ENCODE measurements at places on chromosomes 16 and 17.

- DNase-seq: no peak
Measured at GRCh38 chr16:66431760-66432159, 4.7 kb downstream of the BEAN1 start.

- no peak for DNase-seq
Measured at GRCh38 chr17:81323411-81323868, 28.3 kb upstream of the SLC38A10 start.

DNA sequence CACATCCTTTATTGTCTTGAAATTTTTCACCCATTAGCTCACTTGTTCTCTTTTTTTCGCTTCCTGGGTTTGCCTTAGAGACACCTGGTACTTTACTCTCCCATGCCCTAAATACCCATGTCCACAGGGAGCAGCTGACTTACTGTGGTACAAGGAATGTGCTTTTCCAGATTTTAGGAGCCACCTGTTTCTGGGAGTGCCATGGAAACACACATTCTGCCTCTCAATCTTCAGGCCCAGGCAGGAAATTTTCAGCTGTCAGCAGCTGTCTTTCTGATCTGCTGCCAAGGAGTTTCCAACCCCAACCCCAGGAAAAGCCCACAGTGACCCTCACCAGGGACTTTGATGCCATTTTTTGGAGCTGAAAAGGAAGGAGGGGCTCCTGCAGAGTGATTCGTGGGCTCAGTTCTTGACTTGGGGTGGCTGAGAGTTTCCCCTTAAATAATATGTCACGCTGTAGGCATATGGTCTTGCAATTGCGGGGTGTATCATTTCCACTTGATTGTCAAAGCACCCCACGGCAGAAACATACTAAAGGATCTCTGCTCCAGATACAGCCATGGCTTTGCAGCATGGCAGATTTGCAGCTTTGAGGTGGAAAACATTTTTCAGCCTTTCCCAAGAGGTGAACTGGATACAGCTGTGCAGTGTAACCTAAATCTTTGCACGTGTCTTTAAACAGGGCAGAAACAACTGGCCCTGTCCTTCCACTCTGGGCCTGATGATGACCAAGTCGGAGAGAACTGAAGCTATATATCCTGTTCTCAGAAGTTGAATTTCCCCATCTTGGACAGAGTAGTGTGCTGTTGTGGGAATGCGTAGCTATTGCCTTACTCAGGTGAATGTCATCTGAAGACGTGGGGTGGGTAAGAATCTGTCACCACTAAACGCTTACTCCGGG is 19.2 kb downstream of the RBFOX1 start:
- no peak for DNase-seq

DNA sequence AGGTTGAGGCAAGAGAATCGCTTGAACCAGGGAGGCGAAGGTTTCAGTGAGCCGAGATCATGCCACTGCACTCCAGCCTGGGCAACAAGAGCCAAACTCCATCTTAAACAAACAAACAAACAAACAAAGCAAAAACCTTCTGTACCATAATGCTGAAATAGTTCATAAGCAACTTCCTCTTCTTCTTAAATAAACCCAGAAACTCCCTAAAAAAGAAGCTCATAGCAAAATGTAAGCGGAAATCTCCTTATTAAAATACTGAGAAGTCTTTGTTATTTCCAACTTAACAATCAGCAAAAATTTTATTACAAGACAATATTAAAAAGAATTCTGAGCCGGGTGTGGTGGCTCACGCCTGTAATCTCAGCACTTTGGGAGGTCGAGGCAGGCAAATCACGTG is 82.8 kb downstream of the FBXL20 start:
- DNase-seq: no peak

DNA sequence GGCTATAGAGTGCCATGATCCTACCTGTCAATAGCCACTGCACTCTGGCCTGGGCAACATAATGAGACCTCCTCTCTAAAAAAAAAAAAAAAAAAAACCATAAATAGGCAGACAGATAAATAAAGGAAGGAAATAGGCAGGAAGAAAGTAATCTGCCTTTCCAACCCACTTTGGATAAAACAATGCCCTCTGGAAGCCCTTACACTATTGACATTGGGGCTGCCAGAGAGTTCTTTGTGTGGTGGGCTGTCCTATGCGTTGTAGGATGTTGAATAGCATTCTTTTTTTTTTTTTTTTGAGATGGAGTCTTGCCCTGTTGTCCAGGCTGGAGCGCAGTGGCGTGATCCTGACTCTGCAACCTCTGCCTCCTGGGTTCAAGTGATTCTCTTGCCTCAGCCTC is 7.2 kb upstream of the RFWD3 start:
- no peak for DNase-seq

GRCh38 chr17:78892936-78893379 is 10.0 kb downstream of the CEP295NL start:
- DNase-seq: no peak
